C1 segment of cervical spinal cord (tissue), 14 donors: ENCODE measurements at places on chromosomes 16 and 17.

DNA sequence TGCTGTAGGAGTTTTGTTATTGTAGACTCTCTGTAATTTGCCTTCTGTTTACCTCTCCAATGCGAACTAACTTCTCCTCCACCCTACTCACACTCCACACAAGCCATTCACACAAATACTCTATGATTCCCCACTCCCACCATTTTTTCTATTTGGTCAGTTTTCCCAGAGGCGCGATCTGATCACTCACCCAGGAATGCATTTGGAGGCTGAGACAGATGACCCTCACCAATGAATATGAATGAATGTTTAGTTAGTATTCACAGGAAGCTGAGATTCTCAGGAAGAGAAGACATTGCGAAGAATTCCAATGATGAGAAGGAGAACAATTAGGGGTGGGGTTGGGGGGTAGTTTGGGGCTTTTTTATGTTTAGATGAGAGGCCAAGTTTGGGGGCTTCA is 10.5 kb upstream of the ANKFN1 start:
- DNase-seq = no peak

GRCh38 chr17:82921426-82921825 is 81.6 kb upstream of the ZNF750 start:
- no peak for DNase-seq

DNA sequence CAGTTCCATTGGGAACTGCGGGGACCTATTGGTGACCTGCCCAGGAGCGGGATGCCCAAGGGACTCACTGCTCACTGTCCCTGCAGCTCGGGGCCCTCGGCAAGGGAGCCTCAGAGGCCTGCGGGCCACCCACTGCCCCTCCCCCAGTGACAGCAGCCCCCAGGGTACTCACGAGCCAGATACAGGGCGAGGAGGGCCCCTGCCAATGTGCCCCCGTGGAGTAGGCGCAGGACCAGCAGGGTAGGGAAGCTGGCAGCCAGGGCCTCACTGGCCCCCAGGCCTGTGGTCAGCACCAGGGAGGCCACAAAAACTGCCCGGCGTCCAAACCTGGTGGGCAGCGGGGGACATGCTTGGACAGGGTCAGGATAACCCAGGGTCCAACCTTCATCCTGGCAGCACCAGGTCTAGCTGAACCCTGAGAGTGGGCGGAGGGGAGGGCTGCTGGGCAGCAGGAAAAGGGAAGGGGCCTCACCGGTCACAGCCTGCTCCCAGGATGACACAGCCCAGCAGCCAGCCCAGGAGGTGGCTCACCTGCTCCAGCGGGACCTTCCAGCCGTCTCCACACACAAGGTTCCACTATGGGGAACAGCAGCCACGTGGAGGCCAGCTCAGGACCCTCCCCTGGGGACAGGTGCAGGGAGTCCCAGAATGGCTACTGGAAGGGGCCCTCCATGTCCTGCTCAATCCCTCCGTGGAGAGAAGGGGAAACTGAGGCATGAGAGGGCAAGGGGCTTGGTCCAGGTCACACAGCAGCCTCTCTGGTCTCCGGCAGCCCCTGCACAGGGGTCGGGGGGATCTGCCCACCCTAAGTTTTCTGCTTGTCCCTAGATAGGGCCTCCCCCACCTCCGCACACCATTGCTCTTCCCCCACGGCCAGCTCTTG is 855 bp downstream of the SLC22A31 start:
- DNase-seq = no peak

DNA sequence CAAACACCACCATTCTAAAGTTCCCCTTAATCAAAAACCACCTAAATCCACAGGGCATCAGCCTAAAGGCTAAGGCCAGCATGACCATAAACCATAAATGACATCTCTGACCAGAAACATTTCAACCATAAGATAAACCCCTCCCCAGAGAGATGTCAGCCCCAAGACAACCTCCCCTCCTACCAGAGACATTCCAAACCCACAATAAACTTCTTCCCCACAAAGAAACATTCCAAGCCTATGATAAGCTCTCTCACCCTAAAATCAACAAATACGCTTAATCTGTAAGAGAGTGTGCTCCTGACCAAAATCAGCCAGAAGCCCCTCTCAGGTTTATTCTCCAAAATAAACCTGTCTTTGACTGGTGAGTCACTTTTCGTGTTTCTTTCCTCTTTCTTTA is 54.8 kb downstream of the SLFN5 start:
- DNase-seq = no peak

DNA sequence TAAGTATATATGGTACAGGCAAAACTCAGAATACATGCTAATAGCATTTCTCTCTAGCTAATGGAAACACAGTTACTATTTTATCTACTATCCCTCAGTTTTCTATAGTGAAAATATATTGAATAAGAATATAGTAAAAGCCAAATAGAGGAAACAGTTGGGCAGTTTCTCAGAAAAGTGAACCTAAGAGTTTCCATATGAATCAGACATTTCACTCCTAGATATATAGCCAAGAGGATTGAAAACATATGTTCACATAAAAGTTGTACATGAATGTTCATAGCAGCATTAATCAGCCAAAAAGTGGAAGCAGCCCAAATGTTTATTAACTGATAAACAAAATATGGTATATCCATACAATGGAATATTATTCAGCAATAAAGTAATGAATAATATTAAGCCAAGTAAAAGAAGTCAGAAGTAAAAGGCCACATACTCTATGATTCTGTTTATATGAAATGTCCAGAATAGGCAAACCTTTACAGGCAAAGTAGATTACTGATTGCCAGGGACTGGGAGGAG is 134.6 kb downstream of the CYB561 start:
- DNase-seq = no peak

DNA sequence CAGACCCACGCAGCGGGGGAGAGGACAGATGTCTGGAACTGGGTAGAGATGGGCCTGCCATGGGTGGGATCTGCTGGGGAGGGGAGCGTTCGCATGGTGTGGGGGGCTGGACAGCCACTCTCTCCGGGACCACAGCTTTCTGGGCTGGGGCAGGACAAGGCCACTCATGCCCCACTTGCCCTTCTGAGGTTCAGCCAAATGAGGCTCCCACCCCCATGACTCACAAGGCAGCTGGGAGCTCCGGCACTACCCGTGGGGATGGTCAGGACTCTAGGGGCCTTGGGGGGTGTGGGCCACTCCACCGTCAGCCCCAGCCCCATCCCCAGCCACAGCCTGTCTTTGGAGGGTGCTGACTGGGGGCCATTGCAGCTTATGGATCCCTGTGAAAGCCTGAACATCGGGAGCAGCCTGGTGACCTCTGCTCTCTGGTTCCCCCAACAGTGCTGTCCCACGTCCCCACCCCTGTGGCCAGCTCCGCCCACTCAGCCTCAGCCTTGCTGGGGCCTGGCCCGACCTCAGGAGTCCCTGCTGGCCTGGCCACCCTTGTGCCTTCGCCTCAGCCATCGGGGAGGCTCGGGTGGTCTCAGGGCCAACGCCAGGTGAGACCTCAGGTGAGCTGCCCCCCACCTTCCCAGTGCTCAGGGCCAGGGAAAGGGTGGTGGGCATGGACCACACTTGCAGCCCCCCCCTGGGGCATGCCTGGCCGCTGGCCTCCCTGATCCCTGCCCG is 4.7 kb upstream of the CDH15 start:
- DNase-seq = no peak

GRCh38 chr16:66225696-66226095 is 140.8 kb upstream of the CDH5 start:
- DNase-seq = no peak

- no peak for DNase-seq
Measured at GRCh38 chr16:23852794-23853562, 17.2 kb downstream of the PRKCB start.

DNA sequence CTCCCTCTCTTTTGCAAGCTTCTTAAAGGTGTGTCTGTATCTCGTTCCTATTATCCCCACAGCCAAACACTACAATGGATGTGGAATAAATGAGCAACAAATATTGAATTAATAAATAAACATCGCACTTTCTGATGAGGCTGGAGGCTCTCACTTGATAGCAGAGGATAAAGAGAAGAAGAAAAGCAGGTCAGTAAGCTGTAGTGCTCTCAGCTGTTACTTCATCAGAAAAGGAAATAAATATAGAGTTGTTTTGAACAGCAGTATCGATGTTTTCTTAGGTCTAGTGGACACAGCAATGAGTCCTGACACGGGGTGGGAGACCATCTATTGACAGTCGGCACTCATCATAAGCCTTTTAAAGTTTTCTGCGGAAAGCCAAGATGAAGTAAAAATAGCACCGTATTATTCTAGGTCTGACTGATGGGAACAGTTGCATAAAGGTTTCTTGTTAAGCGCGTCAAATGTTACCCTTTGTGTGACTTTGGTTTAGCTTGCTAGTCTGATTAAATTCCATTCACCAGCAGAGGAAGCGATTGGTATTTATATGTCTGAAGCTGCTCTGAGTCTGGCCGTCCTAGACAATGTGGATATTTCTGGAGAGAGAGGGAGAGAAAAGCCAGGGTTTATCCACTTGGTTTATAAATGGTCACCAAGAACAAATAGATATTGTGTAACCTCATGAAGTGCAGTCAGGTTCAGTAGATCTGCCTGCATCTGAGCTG is 646.1 kb downstream of the CDH11 start:
- DNase-seq = no peak
